ENCODE measurements at places on chromosomes 3 and 15. TPM values are rescaled to one million over a fixed set of nuclear protein-coding genes. Genes with fewer than 3 reads are reported as not detected.
A peak's percentile ranks its signal among the peaks of the same experiment; 100 is the strongest.

DNA sequence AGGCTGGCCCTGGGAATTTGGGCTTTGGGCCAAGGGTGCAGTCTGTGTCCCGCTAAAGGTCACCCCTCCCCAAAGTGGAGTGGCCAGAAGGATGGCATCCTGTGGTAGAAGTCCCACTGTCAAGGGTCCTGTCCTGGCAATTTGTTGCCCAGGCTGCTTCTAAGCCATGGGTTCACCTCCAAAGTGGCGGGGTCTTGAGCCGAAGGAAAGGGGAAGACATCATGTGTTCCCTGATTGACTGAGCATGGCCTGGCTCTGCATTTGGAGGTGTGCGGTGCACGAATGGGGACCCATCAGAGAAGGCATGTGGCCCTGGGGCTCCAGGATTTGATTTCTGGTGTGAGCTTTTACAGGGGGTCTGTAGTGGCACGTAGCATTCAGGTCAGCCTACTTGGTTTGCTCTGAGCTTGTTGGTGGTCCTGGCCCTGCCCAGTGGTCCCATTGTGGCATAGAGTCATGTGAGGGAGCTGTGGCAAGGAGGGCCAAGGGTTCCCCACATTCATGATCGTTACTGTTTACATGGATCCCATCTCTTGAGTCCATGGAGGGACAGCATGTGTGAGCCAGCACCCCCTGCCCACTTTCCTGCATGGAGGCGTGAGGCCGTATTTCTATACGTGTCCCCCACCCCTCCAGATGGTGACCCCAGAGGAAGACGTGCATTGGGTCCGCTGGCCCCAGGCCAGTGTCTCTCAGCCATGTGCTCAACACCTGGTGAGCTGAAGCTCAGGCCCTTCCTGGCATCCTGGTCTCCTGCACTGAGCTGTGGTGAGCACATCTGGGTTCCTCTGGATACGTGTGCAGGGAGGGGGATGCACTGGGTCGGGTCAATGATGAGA, 225.1 kb downstream of the SNRPN start:
- DNase-seq = no peak
- no peak overlapping the region for H3K27ac ChIP-seq
- H3K27me3 ChIP-seq = no peaks in the 10 kb centered on the region
- no peaks in the 10 kb centered on the region for H3K4me1 ChIP-seq
- no peaks in the 10 kb centered on the region for H3K36me3 ChIP-seq

DNA sequence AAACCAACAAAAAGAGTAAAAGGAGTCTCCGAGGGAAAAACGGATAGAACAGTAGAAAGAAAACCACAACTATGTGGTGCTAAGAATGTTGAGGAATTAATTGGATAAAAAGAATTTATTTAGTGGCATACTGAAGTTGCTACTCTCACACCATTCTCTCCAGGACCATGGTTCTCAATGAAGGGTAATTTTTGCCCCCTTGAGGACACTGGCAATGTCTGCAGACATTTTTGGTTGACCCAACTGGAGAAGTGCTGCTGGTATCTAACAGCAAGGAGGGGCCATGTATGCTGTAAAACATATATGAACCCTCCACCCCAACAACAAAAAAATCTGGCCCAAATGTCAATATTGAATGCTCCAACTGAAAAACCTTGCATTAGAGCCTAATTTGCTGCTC, 85.9 kb upstream of the CSPG5 start:
- H3K27ac ChIP-seq = no peak overlapping the region
- peaks cover 47% of the 10 kb centered on the region for H3K36me3 ChIP-seq
- H3K4me1 ChIP-seq = no peaks in the 10 kb centered on the region
- peak; percentile 67 for DNase-seq

- H3K27ac ChIP-seq = no peak overlapping the region
- H3K27me3 ChIP-seq = no peaks in the 10 kb centered on the region
- no peak overlapping the region for H3K4me3 ChIP-seq
These were observed 22.5 kb upstream of the CPNE9 start for GRCh38 chr3:9681011-9681722.

DNA sequence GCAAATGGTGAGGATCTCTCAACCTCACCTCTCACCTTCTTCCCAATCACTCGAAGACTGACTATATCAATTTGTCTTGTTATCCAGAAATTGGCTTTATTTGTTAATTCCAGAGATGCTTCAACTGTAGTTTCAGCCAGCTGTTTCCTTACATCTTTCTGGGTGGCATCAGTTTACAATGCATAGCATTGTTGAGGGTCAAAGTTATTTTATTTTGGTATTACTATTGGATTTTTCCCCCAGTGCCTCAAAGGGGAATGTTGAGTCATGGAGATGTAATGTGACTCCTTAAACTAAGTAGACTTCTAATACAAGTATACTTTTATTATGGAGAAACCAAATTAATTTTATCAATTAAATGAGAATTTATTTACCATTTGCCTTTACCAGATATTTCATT, 351.6 kb downstream of the TIGIT start:
- no peak for DNase-seq
- no peak overlapping the region for H3K27ac ChIP-seq
- H3K27me3 ChIP-seq = no peaks in the 10 kb centered on the region
- H3K4me1 ChIP-seq = peaks cover 5% of the 10 kb centered on the region
- no peak overlapping the region for H3K4me3 ChIP-seq

The OR5K2 gene
- not detected for total RNA-seq

DNA sequence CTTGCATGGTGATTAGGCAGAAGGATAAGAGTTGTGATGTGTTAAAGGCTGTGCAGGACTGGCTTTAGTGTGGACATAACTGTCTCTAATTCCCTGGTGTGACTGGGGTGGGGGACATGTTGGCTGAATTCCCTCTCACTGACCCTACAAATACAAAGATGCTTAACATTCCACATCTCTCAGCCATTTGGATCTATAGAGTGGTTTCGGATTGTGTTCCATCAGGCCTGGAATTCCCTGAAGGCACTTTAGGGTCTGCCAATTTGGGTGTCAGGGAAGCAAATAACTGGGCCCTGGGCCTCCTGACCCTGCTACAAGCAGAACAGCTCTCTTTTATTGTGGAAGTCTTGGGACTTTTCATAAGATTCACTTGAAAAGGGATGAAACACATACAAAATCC, 56.2 kb downstream of the ARHGEF26 start:
- H3K4me3 ChIP-seq = no peak overlapping the region
- H3K27ac ChIP-seq = no peak overlapping the region
- DNase-seq = no peak
- peaks cover 32% of the 10 kb centered on the region for H3K4me1 ChIP-seq

The CISH gene
- total RNA-seq = 3.6 TPM

The ABTB1 gene
- 5.0 TPM for total RNA-seq

GRCh38 chr15:89876396-89877082, 17.3 kb downstream of the AP3S2 start:
- H3K4me1 ChIP-seq = no peaks in the 10 kb centered on the region
- no peak overlapping the region for H3K27ac ChIP-seq

The PPP1R14D gene
- total RNA-seq = not detected

GRCh38 chr3:86221601-86222000, 769.3 kb downstream of the VGLL3 start:
- H3K27ac ChIP-seq = no peak overlapping the region
- DNase-seq = no peak
- H3K27me3 ChIP-seq = no peaks in the 10 kb centered on the region

The FOXB1 gene
- 4.7 TPM for total RNA-seq

DNA sequence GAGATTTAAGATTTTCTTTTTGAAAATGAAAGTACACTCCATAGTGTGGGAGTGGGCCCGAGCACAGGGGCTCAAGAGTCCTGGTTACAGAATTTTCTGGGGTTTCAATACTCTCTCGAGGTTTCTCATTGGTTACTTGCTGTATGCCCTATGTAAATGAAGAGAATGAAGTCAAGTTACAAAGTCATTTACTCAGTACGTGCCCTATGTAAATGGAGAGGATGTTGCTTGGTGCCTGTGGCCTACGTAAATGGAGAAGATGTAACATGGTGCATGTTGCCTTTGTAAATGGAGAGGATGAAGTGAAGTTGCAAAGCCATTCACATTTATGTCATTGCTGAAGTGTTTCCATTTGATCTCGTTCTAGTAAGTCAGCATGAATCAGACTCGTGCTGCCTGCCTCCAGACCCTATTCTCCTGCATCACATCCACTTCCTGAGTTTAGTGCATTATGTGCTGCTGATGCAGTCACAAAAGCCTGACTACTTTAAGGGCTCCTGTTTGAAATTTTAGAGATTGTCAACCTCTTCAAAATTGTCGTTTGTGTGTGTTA, 302.0 kb downstream of the ZBBX start:
- no peaks in the 10 kb centered on the region for H3K27me3 ChIP-seq
- no peaks in the 10 kb centered on the region for H3K4me1 ChIP-seq
- no peak overlapping the region for H3K27ac ChIP-seq

- no peak for DNase-seq
- H3K36me3 ChIP-seq = no peaks in the 10 kb centered on the region
- H3K4me1 ChIP-seq = peaks cover 28% of the 10 kb centered on the region
- no peak overlapping the region for H3K27ac ChIP-seq
These were observed 16.0 kb downstream of the NEK10 start for GRCh38 chr3:27353221-27353620.

DNA sequence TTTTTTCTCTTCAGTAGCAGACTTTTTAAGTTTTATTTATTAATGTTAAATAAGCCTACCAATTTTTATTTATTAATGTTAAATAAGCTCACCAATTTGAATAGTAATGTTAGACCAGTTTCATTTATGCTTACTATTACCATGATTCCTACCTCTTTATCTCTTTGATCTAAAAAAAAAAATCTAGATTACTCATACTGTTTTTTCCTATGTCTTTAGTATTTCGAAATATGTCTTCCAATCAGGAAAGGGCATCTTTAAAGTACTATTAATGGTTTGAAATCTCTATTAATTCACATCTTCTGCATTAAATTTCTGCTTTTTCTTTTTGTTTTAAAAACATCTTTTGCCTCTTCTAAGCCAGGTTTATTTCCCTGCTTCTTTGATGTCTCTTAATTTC, 27.5 kb upstream of the MAPKBP1 start:
- no peak overlapping the region for H3K27ac ChIP-seq
- H3K4me3 ChIP-seq = no peak overlapping the region
- H3K27me3 ChIP-seq = no peaks in the 10 kb centered on the region
- DNase-seq = no peak
- no peaks in the 10 kb centered on the region for H3K4me1 ChIP-seq
- peaks cover 14% of the 10 kb centered on the region for H3K36me3 ChIP-seq

GRCh38 chr3:55218577-55218976, 268.5 kb downstream of the WNT5A start:
- no peaks in the 10 kb centered on the region for H3K27me3 ChIP-seq
- H3K36me3 ChIP-seq = no peaks in the 10 kb centered on the region
- H3K4me1 ChIP-seq = no peaks in the 10 kb centered on the region
- H3K4me3 ChIP-seq = no peak overlapping the region

- H3K4me1 ChIP-seq = no peaks in the 10 kb centered on the region
- no peak for DNase-seq
- no peaks in the 10 kb centered on the region for H3K36me3 ChIP-seq
These were observed 12.0 kb downstream of the SNRK start for GRCh38 chr3:43298292-43298691.

DNA sequence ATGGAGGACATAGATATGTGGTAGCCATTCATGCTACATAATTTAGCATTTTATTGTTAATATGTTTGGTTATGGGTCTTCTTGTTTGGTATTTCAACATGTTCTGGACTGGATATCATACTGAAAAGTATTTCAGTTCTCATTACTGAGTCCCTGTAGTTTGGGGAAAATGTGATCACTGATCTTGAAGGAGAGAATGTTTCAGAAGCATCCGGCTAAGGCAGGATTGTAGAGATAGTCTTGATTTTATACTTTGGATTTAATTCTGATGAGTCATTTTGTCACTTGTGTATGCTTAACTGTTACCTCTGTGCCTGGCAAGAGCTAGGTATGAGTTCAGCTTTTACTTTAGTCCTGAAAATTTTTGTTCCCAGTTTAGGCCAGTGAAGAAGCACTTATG, 7.1 kb downstream of the CHD2 start:
- H3K27me3 ChIP-seq = no peaks in the 10 kb centered on the region
- H3K4me3 ChIP-seq = no peak overlapping the region
- no peak overlapping the region for H3K27ac ChIP-seq
- peaks cover 39% of the 10 kb centered on the region for H3K4me1 ChIP-seq
- no peaks in the 10 kb centered on the region for H3K36me3 ChIP-seq
- no peak for DNase-seq

- no peaks in the 10 kb centered on the region for H3K36me3 ChIP-seq
- H3K27me3 ChIP-seq = no peaks in the 10 kb centered on the region
- H3K4me1 ChIP-seq = 0 out of 2 replicates have a peak, but pooled peaks cover 5% of the 10 kb centered on the region
- peak; percentile 51 for DNase-seq
These were observed 55.3 kb upstream of the P2RY1 start for GRCh38 chr3:152779653-152780052.

The CRYGS gene
- 2.9 TPM for total RNA-seq

GRCh38 chr15:89416339-89417183, 79.8 kb downstream of the RHCG start:
- no peak overlapping the region for H3K27ac ChIP-seq
- H3K36me3 ChIP-seq = no peaks in the 10 kb centered on the region
- H3K4me1 ChIP-seq = peaks cover 33% of the 10 kb centered on the region
- H3K27me3 ChIP-seq = peaks cover 98% of the 10 kb centered on the region
- peak; percentile 97 for DNase-seq

The LDHAL6B gene
- total RNA-seq = not detected

GRCh38 chr3:161567577-161568361, 71.2 kb downstream of the OTOL1 start:
- no peaks in the 10 kb centered on the region for H3K27me3 ChIP-seq
- no peaks in the 10 kb centered on the region for H3K36me3 ChIP-seq

- H3K27me3 ChIP-seq = no peaks in the 10 kb centered on the region
- no peak for DNase-seq
- H3K27ac ChIP-seq = no peak overlapping the region
- no peaks in the 10 kb centered on the region for H3K36me3 ChIP-seq
These were observed 171.1 kb downstream of the RORA start for GRCh38 chr15:61057830-61058529.

DNA sequence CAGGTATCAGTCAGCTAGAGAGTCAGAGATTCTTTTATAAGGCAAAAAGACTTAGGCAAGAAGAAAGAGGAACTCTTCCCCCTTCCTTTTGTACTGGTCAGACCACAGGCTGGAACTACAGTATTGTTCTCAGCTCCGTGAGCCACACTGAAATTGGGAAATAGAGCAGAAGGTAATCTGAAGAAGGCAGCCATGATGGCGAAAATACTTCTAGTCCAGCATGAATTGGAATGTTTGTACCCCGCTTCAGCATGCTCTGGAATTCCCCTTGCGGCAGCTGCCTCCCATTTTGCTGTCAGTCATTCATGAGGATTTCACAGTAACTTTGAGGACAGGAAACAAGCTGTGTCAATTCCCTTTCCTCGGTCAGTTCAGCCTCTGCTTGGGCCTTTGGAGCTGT, 96.2 kb downstream of the CORO2B start:
- no peak overlapping the region for H3K4me3 ChIP-seq
- H3K27ac ChIP-seq = no peak overlapping the region
- DNase-seq = no peak
- no peaks in the 10 kb centered on the region for H3K27me3 ChIP-seq
- H3K4me1 ChIP-seq = no peaks in the 10 kb centered on the region
